ENCODE measurements at places on chromosomes 2 and 18.

- no peaks in the 10 kb centered on the region for H3K4me1 ChIP-seq
- peaks cover 4% of the 10 kb centered on the region for H3K36me3 ChIP-seq
- no peak for DNase-seq
Observed at GRCh38 chr2:240123821-240124650, 12.1 kb downstream of the COPS9 start.

DNA sequence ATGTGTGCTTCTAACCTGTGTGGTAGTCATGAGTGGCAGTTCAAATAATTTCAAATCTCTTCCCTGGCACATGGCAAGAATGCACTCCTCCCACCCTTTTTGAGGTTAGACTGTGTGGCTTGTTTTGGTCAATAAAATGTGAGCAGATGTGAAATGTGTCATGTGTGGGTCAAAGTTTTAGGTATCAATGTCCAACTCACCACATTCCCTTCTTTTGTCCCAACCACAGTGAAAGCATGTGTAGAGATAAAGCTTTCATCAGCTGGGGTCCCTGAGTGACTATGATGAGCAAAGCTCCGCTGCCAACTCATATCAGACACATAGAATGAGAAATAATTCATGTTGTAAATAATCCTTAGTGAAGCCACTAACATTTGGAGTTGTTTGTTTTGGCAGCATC, 118.2 kb downstream of the PAX3 start:
- H3K27ac ChIP-seq = no peak overlapping the region
- H3K36me3 ChIP-seq = no peaks in the 10 kb centered on the region
- H3K4me3 ChIP-seq = no peak overlapping the region

DNA sequence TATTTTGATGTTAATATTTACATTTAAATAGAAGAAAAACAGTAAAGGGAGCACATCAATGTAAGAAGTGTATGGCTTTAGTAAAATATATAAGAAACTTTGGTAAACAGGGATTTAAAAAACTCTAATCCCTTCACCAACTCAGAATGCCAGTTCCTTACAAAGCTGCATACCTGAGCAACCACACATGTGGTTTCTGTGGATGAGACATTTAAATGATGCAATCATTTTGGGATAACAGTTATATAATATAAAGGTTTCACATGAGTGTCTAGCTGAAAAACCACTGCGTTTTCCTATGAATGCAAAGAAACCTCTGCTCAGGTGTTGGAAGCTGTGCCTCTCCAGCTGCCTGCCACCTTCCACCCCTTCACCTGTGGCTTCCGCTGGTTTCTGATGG, 209.1 kb upstream of the REV1 start:
- no peaks in the 10 kb centered on the region for H3K4me1 ChIP-seq
- no peak overlapping the region for H3K27ac ChIP-seq
- DNase-seq = no peak
- H3K27me3 ChIP-seq = no peaks in the 10 kb centered on the region
- H3K36me3 ChIP-seq = no peaks in the 10 kb centered on the region

- no peaks in the 10 kb centered on the region for H3K36me3 ChIP-seq
- no peak overlapping the region for H3K27ac ChIP-seq
- no peaks in the 10 kb centered on the region for H3K27me3 ChIP-seq
- no peak for DNase-seq
- H3K4me1 ChIP-seq = peaks cover 2% of the 10 kb centered on the region
Observed at GRCh38 chr2:195561116-195561921, 95.7 kb upstream of the SLC39A10 start.

DNA sequence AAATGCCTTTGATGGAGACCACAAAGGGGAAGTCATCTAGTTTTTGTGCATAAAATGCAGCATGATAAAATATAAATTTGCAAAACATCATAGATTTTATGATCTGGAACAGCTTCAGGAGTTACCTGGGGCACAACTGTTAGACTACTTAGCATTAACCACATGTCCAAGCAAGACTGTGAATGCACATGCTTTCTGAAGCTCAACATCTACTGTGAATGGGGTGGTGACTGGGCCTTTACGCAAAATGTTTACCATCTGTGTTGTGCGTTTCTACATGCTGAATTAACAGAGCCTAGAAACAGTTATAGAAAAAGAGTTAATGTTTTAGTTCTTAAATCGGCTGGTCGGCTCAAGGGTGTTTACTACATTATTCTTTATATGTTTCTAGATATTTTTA, 45.5 kb downstream of the KCTD1 start:
- DNase-seq = no peak
- no peak overlapping the region for H3K27ac ChIP-seq
- no peaks in the 10 kb centered on the region for H3K4me1 ChIP-seq
- no peak overlapping the region for H3K4me3 ChIP-seq

- peaks cover 11% of the 10 kb centered on the region for H3K27me3 ChIP-seq
- H3K36me3 ChIP-seq = no peaks in the 10 kb centered on the region
- no peak for DNase-seq
- H3K27ac ChIP-seq = no peak overlapping the region
- no peak overlapping the region for H3K4me3 ChIP-seq
Observed at GRCh38 chr2:236565212-236565611, 4.4 kb upstream of the ACKR3 start.

- H3K27ac ChIP-seq = no peak overlapping the region
- no peak for DNase-seq
Observed at GRCh38 chr2:207807516-207807915, 37.8 kb upstream of the FZD5 start.

DNA sequence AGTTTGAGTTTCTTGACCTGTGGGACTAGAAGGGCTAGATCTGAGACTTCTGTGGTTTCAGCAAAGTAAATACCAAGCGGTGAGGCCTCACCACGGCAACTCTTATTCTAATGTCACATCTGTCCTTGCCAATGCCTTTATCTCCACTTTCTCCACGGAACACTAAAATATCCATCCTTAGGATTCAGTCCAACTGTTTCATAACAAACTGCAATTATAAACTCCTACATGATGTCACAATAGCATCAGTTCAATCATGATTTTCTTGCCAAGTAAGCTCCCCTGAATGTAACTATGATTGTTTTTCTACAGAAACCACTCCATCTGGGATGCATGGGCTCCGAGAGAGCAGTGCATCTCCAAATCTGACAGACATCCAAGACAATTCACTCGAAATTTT, 79.6 kb downstream of the LRATD1 start:
- H3K27me3 ChIP-seq = no peaks in the 10 kb centered on the region
- H3K4me3 ChIP-seq = no peak overlapping the region
- H3K4me1 ChIP-seq = no peaks in the 10 kb centered on the region
- no peak for DNase-seq

DNA sequence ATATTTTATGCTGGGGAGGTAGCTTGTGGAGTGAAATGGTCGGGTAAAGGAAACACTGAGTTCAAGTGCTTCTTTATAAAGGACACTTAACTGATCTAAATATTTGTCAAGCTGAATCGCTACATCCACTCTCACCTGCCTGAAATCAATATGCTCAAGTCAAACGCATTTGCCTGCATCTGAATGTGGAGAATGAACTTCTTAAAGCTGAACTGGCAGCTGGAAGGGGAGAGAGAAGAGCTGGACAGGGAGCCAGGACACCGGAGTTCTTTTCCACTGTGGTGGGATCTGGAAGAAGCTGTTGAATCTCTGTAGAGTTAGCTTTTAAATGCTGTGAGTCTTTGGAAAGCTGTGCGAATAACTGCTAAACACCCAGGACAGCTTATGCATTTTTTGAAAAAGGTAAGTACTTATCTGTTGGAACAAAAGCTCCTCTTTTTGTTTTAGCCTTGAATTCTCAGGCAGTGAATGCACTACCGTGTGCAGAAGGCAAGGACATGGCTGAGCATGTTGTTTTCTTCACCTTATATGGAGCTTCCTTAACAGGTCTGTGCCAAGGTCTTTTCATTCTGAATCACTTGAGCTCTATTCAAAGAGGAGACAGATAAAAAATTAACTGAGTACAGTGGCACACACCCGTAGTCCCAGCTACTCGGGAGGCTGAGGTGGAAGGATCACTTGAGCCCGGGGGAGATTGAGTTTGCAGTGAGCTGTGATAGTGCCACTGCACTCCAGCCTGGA, 74.2 kb upstream of the KLF7 start:
- no peaks in the 10 kb centered on the region for H3K36me3 ChIP-seq
- H3K4me3 ChIP-seq = no peak overlapping the region
- H3K27ac ChIP-seq = no peak overlapping the region
- DNase-seq = no peak
- H3K4me1 ChIP-seq = 0 out of 2 replicates have a peak, but pooled peaks cover 1% of the 10 kb centered on the region

GRCh38 chr18:34710934-34711333, 836 bp downstream of the DTNA start:
- no peak overlapping the region for H3K4me3 ChIP-seq
- DNase-seq = no peak
- H3K4me1 ChIP-seq = no peaks in the 10 kb centered on the region
- H3K36me3 ChIP-seq = no peaks in the 10 kb centered on the region

DNA sequence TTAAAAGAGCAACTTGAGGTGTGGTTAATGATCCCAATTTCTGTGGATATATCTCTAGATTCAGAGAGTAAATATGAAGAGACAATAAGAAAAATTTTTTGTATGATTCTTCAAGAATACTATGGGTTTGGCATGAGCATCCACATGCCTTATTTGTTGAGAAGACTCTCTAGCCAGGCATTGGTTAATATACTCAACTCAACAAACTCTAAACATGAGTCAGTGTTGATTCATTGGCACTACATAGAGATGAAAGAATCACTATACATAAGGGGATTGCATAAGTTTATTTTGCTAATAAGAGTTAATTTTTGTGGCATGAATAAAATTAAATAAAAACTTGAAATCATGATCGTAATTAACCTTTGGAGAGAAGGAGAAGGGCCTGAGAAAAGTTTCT, 930.2 kb upstream of the LRRTM1 start:
- H3K27me3 ChIP-seq = no peaks in the 10 kb centered on the region
- H3K4me3 ChIP-seq = no peak overlapping the region
- no peak overlapping the region for H3K27ac ChIP-seq
- no peak for DNase-seq

DNA sequence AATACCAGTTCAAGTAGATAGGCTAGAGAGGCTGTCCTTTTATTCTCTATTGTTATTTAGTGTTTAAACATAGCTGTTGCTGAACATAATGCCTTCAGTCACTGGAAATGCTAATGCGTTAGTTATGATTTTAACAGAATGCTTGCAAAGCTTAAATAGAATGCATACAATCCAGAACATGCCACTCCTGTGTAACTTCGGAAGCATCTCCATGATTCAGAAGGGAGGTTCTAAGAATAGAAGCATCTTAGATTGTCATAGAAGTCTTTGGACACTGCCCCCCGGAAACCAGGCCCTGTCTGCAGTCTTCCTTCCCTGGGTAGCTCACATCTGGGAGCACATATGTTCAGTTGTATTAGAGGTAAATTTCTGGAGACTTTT, 73.2 kb downstream of the ZNF532 start:
- H3K27me3 ChIP-seq = no peaks in the 10 kb centered on the region
- H3K4me1 ChIP-seq = no peaks in the 10 kb centered on the region
- peaks cover 11% of the 10 kb centered on the region for H3K36me3 ChIP-seq
- H3K27ac ChIP-seq = no peak overlapping the region
- no peak overlapping the region for H3K4me3 ChIP-seq

GRCh38 chr2:210233487-210233886, 8.2 kb upstream of the ACADL start:
- no peaks in the 10 kb centered on the region for H3K27me3 ChIP-seq
- H3K4me3 ChIP-seq = no peak overlapping the region
- DNase-seq = no peak
- 0 out of 2 replicates have a peak, but pooled peaks cover 1% of the 10 kb centered on the region for H3K4me1 ChIP-seq
- no peak overlapping the region for H3K27ac ChIP-seq

DNA sequence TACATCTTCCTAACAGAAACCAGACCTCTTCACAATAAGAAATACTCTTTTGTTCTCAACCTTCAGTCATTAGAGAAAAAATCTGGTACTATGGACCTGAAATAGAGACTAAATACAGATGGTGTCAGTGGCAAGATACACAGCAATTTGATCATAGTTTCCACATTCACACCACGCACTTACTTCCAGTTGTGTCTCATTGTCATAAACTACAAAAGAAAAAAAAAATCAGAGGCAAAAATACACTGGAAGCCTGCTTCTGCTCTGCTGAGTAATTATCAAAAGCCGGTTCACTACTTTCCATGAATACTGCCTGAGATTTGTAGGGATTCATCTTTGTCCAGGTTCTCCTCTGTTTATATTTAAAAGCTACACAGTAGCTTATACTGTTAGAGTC, 182.6 kb downstream of the PID1 start:
- H3K4me1 ChIP-seq = no peaks in the 10 kb centered on the region
- H3K27me3 ChIP-seq = no peaks in the 10 kb centered on the region
- DNase-seq = no peak

- no peaks in the 10 kb centered on the region for H3K27me3 ChIP-seq
- no peak overlapping the region for H3K4me3 ChIP-seq
- peaks cover 2% of the 10 kb centered on the region for H3K4me1 ChIP-seq
- no peaks in the 10 kb centered on the region for H3K36me3 ChIP-seq
- no peak overlapping the region for H3K27ac ChIP-seq
Observed at GRCh38 chr2:10814142-10814541, 1.6 kb upstream of the PDIA6 start.

- no peaks in the 10 kb centered on the region for H3K4me1 ChIP-seq
- H3K4me3 ChIP-seq = no peak overlapping the region
- no peaks in the 10 kb centered on the region for H3K36me3 ChIP-seq
- H3K27me3 ChIP-seq = no peaks in the 10 kb centered on the region
- DNase-seq = no peak
Observed at GRCh38 chr2:113122364-113122763, 5.0 kb upstream of the IL1RN start.

DNA sequence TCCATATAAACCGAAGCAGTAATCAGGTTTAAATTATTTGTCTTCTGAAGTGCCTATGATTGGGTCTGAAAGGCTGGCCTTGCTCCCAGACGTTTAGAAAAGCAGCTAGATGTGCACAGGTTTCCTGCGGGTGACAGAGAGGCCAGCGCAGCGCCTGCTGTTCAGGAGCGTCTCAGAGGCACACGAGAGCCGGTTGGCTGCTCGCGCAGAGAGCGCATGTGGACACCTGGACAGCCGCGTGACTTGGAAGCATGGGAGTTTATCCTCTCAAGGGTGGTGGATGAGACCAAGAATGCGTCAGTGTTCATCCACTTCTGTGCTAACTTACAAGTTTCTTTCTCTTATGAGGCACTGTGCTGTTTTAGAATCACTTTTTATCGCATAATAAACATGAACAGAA, 303.7 kb downstream of the PTGR3 start:
- no peaks in the 10 kb centered on the region for H3K4me1 ChIP-seq
- no peaks in the 10 kb centered on the region for H3K27me3 ChIP-seq
- no peak overlapping the region for H3K27ac ChIP-seq
- no peak for DNase-seq

- H3K4me1 ChIP-seq = no peaks in the 10 kb centered on the region
- no peak overlapping the region for H3K27ac ChIP-seq
- DNase-seq = no peak
- no peaks in the 10 kb centered on the region for H3K36me3 ChIP-seq
Observed at GRCh38 chr2:190762566-190762965, 113.7 kb downstream of the NAB1 start.

Measured in iPS DF 6.9 (cell line).